ENCODE measurements at places on chromosomes 5 and 9.

DNA sequence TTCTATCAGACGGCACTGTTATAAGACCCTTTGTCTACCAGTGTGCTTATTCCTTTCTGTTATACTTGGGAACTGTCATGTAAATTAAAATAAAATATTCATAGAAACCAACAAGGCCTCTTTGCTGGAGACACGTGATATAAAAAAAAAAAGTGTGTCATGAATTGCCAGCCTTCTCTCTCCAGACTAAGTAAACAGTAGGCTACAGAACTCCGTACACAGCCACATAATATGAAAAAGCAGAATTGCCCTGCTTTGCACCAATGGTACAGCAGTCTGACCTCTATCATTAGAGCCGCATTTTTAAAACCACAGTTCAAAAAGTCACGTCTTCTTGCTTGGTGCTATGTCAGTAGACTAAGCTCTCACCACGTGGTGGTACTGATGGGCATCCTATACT, 231.3 kb downstream of the SEMA5A start:
- H3K4me1 ChIP-seq = peaks cover 3% of the 10 kb centered on the region
- no peak overlapping the region for H3K27ac ChIP-seq
- H3K36me3 ChIP-seq = no peaks in the 10 kb centered on the region
- H3K27me3 ChIP-seq = no peaks in the 10 kb centered on the region
- H3K4me3 ChIP-seq = no peak overlapping the region

GRCh38 chr5:74394916-74395880, 245.3 kb downstream of the ENC1 start:
- no peaks in the 10 kb centered on the region for H3K36me3 ChIP-seq
- no peaks in the 10 kb centered on the region for H3K27me3 ChIP-seq
- peaks cover 35% of the 10 kb centered on the region for H3K4me1 ChIP-seq
- H3K4me3 ChIP-seq = no peak overlapping the region
- H3K27ac ChIP-seq = peak overlapping the region; percentile 82

DNA sequence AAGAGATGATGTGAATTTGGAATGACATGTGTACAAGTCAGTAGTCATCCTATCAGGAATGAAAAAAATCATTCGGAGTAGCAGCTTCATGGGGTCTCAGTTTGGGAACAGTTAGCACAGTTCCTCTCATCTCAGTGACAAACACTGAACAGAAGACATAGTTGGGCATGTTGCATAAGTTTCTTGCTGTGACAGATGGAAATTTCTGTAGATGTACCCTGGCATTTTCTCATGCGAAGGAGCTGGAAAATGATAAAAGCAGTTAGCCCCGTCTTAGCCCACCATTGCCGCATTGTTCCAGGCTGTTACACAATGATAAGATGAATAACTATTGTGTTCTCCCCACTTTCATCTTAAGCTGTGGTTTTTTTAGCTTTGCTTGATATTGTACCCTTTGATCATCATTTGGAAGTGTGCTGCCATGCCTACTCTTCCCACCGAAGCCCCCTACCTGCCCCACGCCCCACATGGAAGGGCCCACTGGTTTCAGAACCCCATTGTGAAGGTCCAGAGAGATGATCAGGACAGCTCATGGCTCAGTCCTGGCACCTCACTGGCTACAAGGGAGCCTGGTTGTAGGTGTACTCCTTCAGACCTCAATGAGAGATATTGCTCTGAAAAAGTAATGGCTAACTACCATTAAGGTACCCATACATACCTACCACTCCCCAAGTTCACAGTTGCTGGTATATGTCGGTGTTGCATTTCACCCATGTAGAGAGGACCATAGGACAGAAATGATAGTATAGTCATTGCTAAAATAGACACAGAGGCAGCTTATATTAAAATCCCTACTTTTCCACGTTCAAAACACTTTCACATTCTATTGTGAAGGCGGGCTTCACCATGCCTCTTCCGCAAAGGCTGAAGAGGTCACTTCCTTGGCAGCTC, 38.8 kb downstream of the SFXN1 start:
- no peak for DNase-seq
- peaks cover 49% of the 10 kb centered on the region for H3K36me3 ChIP-seq
- no peak overlapping the region for H3K4me3 ChIP-seq
- H3K27me3 ChIP-seq = no peaks in the 10 kb centered on the region
- no peak overlapping the region for H3K27ac ChIP-seq
- no peaks in the 10 kb centered on the region for H3K4me1 ChIP-seq

GRCh38 chr5:96683392-96683791, 21.2 kb downstream of the CAST start:
- no peaks in the 10 kb centered on the region for H3K27me3 ChIP-seq
- no peak overlapping the region for H3K4me3 ChIP-seq
- H3K4me1 ChIP-seq = no peaks in the 10 kb centered on the region
- no peak overlapping the region for H3K27ac ChIP-seq

GRCh38 chr5:148839960-148840359, 13.5 kb downstream of the ADRB2 start:
- H3K27ac ChIP-seq = no peak overlapping the region
- H3K36me3 ChIP-seq = no peaks in the 10 kb centered on the region
- no peak overlapping the region for H3K4me3 ChIP-seq
- no peaks in the 10 kb centered on the region for H3K4me1 ChIP-seq
- no peak for DNase-seq

- peaks cover 20% of the 10 kb centered on the region for H3K4me1 ChIP-seq
- peak overlapping the region; percentile 82 for H3K4me3 ChIP-seq
- no peak for DNase-seq
- peaks cover 9% of the 10 kb centered on the region for H3K36me3 ChIP-seq
Observed at GRCh38 chr5:154447089-154447725, 1.4 kb downstream of the SAP30L start.

- H3K27ac ChIP-seq = no peak overlapping the region
- no peaks in the 10 kb centered on the region for H3K27me3 ChIP-seq
- H3K4me3 ChIP-seq = no peak overlapping the region
- H3K4me1 ChIP-seq = peaks cover 17% of the 10 kb centered on the region
- H3K36me3 ChIP-seq = no peaks in the 10 kb centered on the region
Observed at GRCh38 chr5:58505971-58506640, 14.9 kb downstream of the GAPT start.

GRCh38 chr9:127637322-127637847, 25.3 kb downstream of the STXBP1 start:
- H3K36me3 ChIP-seq = no peaks in the 10 kb centered on the region
- H3K27me3 ChIP-seq = no peaks in the 10 kb centered on the region
- no peak for DNase-seq
- H3K4me1 ChIP-seq = peaks cover 14% of the 10 kb centered on the region

DNA sequence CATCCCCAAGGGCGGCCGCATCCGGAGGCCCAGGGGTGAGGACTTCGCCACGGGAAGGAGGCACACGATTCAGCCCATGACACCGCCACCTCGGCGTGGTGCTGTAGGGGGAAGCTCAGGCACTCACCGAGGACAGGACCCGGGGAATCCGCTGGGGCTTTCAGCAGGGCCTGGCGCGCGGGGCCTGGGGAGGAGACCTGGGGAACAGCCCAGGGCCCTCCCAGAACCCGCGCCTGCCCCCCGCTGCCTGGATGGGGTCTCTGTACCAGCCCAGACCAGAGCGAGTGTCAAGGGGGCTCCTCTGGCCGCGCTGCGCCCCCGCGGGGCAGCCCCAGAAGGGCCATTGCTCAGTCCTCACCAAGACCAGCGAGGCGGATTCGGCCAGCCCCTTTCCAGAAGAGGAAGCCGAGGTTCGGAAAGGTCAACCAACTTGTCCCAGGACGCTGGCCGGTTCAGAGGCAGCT, 12.8 kb downstream of the COL23A1 start:
- peaks cover 43% of the 10 kb centered on the region for H3K27me3 ChIP-seq
- H3K4me1 ChIP-seq = no peaks in the 10 kb centered on the region
- peak overlapping the region; percentile 73 for H3K4me3 ChIP-seq

- DNase-seq = no peak
- no peaks in the 10 kb centered on the region for H3K4me1 ChIP-seq
- no peaks in the 10 kb centered on the region for H3K36me3 ChIP-seq
- H3K27me3 ChIP-seq = no peaks in the 10 kb centered on the region
- H3K4me3 ChIP-seq = no peak overlapping the region
- no peak overlapping the region for H3K27ac ChIP-seq
Observed at GRCh38 chr5:6774721-6775204, 61.5 kb downstream of the TENT4A start.

Data from progenitor cell of endocrine pancreas (in vitro differentiated cells).